T-helper 2 cell (primary cell): ENCODE measurements at places on chromosomes 7 and 10.

DNA sequence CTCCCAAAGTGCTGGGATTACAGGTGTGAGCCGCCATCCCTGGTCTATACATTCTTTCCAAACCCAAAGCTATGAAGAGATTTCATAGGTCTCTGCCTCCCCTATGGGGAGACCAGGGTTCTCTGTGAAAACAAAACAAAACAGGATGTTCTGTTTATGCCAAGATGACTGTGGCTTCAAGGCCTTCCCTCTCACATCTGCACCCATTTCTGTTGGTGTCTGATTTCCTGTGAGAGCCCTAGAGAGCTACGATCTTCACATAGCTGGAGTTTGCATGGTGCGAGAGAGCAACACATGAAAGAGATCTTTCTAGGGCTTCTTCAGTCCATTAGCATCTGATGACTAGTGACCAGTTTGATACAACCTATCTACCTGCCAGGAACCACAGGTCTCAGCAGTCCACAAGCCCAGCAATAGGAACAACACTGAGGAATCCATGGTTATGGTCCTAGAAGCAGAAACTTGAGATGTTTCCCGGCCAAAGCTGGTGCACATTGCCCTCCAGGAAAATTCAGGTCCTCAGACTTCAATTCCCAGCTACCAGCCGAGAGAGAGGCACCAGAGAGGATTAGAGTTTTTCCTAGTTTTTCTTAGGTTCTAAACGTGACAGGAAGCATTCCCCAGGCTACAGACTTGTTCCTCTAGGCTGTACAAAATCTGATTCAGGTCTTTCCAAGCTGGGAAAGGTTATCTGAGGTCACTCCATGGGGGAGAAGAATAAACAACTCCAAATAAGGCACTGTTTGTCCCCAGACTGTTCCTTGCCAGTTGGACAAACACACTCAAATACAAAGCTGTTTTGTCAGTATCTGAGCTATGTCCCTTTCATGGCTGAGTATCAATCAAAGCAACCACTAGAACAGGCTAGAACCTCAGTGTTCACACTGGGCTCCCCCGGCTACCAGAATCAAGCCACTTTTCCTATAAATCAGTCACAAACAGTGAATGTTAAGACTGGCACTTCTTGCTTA is 259.7 kb downstream of the CALN1 start:
- no peak for DNase-seq

GRCh38 chr10:71978476-71978875 is 14.3 kb downstream of the CHST3 start:
- no peak for DNase-seq

GRCh38 chr10:44173608-44173894 is 211.3 kb downstream of the CXCL12 start:
- no peak for DNase-seq

DNA sequence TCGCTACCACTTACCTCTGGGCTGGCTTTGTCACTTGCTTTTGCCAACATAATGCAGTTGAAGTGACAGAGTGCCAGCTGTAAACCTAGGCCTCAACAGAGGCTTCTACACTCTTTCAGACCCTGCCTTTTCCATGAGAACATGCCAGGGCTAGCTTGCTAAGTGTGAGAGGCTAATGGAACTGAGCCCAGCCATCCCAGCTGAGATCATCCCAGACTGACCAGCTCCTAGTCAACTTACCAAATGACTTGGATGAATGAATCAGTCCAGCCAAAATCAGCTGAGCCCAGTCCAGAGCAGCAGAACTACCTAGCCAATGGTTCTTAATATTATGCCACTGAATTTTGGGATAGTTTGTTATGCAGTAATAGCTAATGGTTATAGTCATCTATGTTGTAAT is 34.7 kb upstream of the MKLN1 start:
- no peak for DNase-seq

DNA sequence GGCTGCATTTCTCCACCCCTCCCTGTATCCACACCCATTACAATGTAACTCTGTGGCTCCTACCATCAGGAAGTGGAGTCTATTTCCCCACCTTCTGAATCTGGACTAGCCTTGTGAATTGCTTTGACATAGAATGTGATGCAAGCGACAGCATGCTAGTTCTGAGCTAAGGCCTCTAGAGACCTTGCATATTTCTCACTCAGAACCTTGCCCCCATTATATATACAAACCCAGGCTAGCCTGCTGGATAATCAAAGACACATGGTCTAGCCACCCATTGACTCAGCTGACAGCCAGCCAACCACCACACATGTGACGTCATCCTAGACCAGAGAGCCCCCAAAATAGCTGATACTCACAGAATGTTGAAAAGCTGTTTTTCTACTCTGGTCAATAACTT is 77.9 kb downstream of the CCDC71L start:
- no peak for DNase-seq

- no peak for DNase-seq
Measured at GRCh38 chr7:44195889-44196288, 4.9 kb upstream of the YKT6 start.

DNA sequence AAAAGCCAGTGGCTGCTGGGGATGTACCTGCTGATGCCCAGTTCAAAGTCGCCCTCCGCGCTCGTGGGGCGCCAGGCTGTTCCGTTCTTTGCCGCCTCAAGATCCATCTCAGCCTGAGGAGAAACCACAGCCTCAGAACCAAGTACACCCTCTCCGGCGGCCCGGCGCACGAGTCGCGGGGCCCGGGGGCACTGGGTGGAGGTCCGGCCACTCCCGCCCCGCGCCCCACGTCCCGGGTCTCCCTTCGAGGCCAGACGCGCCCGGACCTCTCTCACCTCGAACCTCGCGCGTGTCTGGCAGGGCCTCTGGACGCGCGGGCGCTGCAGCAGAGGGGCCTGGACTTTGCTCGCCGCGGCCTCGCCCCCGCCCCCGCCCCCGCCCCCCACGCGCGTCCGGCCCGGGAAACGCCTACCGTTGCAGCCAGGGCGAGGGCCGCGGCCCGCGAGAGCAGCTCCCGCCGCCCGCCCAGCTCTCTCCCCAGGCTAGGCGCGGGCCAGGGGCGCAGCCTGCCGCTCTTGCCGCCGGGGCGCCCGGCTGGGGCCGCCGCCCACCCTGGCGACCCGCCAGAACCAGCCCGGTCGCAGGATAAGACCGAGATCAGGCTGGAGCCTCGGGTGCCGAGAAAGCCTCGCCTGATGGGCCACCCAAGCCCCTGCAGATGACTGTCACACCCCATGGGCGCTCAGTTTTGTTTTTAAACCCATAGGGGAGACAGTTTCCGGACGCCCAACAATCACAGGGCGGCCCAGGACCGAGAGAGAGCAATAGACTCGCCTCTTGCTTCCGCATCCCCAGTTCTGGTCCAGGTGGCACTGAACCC is at the start of gene ABCB4:
TSS of gene ABCB4 (minus strand) at position 322 of the 820 bp plus-strand sequence. CDS start at position 107, 215 bp downstream.
- DNase-seq: no peak

DNA sequence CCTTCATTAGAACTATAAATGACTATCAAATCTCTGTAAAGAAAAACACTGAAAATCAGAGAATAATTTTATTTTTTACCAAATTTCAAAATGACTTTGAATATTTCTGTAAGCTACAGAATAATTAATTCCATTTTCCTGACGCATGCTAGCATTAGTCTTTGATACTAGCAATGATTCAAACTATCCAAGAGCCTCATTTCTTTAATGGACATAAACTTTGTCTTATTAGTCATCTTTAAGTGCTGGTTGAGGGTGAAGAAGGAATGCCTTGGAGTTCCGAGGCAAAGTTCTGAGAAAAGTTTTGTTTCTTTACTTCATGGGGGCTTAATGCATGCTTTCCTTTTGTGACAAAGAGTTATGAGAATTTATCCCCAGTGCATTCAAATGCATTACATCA is 137.3 kb downstream of the AGMO start:
- no peak for DNase-seq

GRCh38 chr7:29156907-29157452 is 10.6 kb upstream of the CPVL start:
- DNase-seq: no peak

GRCh38 chr7:44159824-44160630 is 18.9 kb upstream of the MYL7 start:
- no peak for DNase-seq

GRCh38 chr10:71156436-71156835 is 55.9 kb upstream of the UNC5B start:
- DNase-seq: no peak

GRCh38 chr10:103145046-103145445 is 48.0 kb downstream of the NT5C2 start:
- DNase-seq: no peak

DNA sequence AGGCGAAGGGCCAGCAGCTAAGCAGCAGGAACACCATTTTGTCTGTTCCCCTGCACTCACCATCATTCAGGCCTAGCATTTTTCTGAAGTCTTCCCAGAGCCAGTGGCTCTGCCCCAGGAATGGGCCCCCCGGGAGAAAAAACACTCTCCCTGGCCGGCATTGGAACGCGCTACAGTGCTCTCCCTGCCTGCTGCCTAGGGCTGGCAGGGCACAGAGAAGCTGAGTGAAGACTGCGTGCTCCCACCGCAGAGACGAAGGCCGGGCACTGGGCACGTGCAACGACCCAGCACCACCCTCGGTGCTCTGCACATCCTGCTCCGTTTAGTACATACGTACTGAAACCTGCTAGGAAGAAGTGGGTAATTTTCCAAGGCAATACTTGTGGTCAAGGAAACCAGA is 34.4 kb downstream of the HSPA12A start:
- DNase-seq: no peak

DNA sequence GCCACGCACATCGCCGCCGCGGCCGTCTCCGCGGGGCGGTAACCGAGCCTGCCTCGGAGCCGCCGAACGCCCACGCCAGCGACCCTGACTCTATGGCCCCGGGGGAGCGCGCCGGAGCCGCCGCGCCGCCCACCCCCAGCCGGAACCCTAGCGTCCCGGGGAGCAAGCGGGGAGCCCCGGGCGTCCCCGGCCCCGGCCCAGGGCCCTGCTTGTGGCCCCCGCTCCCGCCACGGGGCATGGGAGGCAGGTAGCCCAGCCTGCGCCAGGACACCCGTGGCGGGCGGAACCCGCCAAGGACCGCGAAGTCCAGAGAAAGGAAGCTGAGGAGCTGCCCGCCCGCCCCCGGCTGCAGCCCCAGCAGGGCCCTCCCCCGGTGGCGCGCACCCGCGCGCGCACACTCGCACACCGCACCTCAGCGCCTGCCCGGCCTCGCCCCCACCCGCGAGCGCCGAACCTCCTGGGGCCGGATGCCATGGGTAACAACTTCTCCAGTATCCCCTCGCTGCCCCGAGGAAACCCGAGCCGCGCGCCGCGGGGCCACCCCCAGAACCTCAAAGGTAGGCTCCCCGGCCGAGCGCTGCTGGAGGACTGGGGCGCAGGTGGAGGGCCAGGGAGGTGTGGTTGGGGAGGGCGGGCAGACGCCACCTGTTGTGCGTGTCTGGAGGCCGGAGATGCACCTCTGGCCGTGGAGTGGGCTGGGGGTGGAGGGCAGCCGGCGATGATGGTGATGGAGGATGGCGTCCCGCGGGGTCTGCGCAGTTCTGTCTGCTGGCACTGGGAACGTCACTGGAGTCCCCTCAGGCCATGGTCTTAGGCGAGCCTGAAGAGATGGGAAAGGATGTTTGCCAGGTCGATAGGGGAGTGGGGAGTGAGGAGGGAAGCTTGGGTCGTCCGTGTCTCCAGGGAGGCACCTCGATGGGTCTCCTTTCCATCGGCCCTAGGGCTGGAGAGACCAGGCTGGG is 692 bp downstream of the NEURL1 start:
- DNase-seq: peak; percentile 70

DNA sequence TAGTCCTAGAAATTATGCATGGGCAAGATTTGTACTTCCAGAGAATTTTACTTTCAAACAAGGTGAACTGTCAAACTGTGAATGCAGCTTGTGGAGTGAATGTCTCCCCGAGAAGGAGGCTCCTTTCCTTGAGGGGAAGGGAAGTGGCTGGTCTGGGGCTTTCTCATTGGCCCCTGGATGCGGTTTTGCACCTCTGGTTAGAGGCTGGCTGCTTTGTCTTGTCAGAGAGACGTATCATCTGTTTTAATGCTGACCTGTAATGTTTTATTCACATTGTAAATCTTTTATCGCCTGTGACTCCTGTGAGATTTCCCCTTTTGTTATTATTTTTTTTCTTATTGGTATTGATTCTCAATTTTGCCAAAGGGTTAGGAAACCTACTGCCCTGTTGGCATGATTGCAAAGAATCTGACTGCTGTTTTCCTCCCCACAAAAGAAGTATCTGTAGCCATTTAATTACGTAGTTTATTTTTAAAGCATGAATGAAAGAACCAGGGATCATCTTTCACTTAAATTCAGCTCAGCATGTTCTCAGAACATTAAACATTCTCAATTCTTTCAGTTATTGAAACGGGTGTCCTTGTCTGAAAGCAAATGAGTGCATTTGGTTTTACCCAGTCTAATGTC is 238.3 kb upstream of the NFE2L3 start:
- DNase-seq: peak; percentile 14

- DNase-seq: peak; percentile 30
Measured at GRCh38 chr10:101032637-101033224, 1.7 kb downstream of the SFXN3 start.

- DNase-seq: no peak
Measured at GRCh38 chr10:101629837-101630632, 41.9 kb downstream of the DPCD start.

DNA sequence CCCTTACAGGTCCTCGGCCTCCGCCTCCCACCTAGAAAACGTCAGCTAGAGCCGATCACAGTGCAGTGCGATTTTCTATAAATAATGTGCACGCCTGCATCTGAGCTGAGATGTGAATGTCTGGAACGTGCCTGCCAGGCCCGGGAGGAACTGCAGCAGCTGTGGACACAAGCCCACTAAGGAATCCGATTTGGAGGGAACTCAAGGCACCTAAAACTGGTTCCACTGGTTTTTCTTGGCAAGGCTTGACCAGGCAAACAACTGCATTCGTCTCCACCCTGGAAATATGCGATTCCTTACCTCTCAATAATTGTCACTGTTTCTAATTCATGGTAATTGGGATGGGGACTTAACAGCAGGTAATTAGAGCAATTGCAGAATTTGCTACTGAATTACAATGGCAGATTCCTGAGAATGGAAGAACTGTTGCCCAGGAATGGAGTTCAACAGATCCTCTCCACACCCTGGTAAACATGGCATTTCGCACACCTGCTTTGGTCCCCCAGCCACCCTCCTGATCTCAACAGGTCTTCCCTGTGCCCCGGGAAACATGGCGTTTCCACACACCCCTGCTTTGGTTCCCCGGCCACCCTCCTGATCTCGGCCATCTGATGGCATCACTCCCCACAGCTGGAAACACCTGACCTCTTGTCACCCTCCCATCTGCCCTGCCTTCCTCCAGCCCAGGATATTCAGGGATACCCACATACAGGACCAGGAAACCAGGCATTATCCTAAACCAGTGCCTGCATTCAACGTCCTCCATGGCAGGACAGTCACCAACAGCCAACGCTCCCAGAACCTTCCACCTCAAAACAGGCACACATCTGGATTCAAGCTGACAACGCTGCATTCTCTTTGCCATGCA is 76.0 kb downstream of the DIP2C start:
- no peak for DNase-seq
